ENCODE measurements at places on chromosomes 3 and 15. TPM values are rescaled to one million over a fixed set of nuclear protein-coding genes. Genes with fewer than 3 reads are reported as not detected.

DNA sequence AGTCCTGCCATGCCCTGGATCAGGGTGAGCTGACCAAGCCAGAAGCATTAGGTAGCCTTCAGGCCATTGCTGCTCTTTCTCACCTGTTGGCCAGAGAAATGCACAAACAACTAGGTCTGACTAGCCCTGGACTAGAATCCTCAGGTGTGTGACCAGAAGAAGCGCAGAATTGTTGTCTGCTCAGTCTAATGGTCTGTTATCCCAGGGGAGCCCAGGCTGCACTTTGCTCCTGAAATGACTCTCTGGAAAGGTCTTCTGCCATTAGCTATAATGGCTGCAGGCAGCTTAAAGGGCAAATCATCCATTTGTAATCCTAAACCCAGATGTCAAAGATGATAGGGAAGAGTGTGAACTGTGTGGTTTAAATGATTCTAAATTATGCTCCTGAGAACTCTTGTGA lies 246.1 kb downstream of the NFKBIZ start:
- no peak for DNase-seq

The MRPL47 gene
- 41.8 TPM for total RNA-seq

GRCh38 chr3:45844616-45845015 lies 2.7 kb upstream of the LZTFL1 start:
- DNase-seq, result no peak

DNA sequence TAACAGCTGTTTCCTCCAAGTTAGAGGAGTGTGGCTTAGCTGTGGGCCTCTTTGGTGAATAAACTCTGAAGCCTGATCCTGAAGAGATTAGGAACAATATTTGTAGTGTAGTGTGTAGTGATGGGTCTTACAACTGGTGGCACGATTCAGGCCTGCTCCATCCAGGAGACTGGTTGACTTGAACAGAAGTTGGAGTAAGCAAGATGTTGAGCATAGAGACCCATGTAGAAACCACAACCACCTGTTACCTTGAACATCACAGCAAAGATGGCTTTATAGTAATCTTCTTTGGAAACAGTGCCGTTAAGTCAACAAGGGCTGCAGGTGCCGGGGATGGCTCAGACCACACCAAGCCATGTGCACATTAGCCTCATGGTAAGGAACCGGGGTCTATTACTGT lies 74.2 kb upstream of the RASGRP1 start:
- DNase-seq, result no peak

DNA sequence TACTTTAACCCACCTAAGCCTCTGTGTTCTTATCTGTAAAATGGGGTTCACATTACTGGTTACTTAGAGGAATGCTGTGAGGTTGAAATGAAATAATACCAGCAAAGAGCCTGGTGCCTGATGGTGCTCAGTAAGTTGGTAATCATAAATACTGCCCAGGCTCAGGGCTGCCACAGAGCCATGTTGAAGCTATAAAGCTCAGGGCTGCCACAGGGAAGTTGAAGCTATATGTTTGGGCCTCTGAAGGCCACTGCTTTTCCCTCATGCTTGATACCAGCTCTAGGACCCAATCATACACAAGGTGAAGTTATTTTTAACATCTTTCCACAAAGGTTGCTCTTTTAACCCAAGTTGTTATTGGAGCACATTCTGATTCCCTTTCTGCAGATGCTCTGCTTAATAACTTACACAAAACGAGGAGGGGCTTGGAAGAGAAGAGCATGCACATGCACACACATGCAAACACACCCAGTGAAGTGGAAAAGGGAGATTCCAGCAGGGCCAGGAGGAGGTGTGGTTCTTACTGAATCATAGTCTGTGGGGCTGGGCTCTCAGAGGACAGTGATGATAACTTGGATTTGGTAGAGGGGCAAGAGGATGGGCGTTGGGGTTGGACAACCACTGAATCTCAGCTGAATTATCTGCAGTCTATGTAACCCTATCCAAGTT lies 17.4 kb downstream of the PARP14 start:
- no peak for DNase-seq

DNA sequence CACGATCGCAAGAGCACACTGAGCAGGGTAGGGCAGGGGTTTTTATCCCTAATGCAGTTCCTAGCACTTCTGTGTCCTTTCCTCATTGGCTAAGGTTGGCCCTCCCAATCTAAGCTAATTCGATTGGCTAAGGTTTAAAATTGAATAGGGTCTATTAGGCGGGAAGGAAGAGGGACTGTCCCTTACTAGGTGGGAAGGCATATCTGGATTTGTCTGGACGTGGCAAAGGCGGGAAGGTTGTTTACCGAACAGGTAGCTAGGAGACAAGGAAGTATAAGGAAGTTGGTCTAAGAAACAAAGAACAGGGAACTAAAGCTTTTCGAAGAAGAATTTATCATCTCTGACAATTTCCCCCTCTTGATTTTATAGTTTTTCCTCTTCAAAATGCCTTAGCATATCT lies 24.8 kb upstream of the ATG7 start:
- no peak for DNase-seq

The FBXO40 gene
- not detected for total RNA-seq
